ENCODE measurements at places on chromosomes 7 and 10.

GRCh38 chr7:5053175-5053574, 7.5 kb downstream of the RBAK start:
- no peak for DNase-seq

DNA sequence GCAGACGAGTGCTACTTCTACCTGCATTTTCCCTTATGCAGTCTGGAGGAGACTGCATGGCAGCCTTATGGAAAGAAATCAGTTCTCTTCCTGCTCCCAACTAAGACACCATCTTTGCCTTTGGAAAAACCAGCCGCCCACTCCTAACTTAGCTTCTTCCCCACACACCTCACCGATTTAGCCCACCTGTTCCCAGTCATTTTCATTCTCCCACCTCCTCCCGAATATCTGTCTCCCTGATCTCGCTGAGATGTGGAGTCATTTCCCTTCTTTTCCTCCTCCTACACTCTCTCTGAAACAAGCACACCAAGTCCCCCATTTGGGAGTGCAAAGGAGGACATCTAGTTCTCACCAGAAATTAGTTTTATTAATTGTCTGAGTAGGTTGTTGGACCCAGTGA, 35.2 kb upstream of the JCAD start:
- peak; percentile 79 for DNase-seq

GRCh38 chr7:132618271-132618955, 42.1 kb upstream of the PLXNA4 start:
- DNase-seq, result no peak

GRCh38 chr7:15471669-15471950, 90.2 kb downstream of the AGMO start:
- no peak for DNase-seq

GRCh38 chr10:60185421-60185820, 204.3 kb downstream of the ANK3 start:
- no peak for DNase-seq

DNA sequence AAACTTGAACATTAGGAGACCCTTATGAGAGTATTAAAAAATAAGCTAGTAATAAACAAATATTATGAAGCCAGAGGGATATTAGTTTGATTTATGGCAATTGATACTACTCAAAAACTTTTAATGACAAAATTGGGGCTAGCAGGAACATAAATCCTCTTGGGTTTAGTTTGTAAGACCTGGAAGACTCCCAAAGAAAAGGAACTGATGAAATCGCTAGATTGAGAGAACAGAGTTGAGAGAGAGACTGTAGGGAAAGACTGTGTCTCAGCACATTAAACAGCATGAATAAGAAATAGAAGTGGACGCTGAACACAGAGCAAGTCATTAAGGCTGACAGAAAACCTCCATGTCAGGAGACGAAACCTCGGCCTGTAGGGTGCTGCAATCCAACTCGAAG, 56.4 kb downstream of the ICA1 start:
- no peak for DNase-seq

GRCh38 chr7:151018421-151019129, 5.7 kb downstream of the ATG9B start:
- DNase-seq, result no peak

GRCh38 chr7:135917721-135918120, 59.4 kb downstream of the MTPN start:
- DNase-seq, result no peak

DNA sequence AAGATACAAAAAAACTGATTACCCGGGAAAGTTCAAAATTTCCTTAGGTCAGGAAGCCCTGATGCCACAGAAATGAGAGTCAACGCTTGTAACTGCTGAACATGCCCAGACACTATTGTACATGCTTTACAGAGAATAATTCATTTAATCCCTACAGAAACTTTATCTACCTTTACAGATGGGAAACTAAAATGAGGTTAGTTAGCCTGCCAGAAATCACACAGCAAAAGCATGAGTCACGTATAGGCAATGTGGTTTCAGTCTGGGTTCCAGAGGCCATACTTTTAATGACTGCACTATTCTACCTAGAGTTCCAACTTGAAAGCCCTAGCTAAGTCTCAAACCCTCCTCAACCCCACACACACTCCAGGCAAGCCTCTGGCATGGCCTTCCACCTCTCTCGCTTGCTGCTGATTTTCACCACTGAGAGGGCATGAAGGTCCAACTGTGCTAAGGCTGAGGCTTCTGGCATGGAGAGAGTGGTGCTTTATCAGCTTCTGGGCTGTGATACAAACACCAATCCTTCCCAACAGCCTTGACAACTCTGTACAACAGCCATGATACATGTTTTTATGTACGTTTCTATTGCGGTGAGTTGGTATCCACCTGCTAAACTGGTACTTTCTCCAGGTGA, 1011.2 kb upstream of the GHITM start:
- DNase-seq, result no peak

- no peak for DNase-seq
These were observed at the start of gene SFTPD for GRCh38 chr10:79948976-79949722. TSS of gene SFTPD (minus strand) at chr10:79949105. CDS start at chr10:79946659, 2,446 bp downstream.

DNA sequence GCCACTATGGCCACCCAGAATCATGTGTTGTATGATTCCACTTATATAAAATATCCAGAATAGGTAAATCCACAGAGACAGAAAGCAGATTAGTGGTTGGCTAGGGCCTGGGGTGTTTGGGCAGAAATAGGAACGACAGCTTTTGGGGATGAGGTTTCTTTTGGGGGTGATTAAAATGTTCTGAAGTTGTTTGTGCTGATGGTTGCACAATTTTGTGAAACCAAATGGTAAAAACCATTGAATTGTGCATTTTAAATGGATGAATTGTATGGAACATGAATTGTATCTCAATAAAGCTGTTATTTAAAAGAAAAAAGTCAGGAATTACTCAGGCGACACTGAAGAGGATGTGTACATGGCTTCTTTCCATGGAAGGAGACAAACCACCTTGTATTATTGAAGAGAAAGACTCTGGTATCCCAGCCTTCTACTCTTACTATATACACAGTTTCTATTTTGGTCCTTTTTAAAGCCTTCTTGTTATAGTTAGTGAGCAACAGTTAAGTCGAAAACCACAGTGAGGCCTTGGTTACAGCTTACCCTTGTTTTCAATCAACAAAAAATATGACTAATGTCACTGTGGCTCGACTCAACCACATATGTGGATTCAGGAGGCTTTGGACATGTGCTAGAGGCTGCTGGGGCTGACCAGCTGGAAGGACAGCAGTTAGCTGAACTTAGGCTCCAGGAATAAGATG, 57.1 kb upstream of the KMT2E start:
- no peak for DNase-seq

GRCh38 chr7:97680622-97681021, 51.3 kb upstream of the TAC1 start:
- no peak for DNase-seq

- no peak for DNase-seq
These were observed 23.9 kb downstream of the MACC1 start for GRCh38 chr7:20193242-20193777.

DNA sequence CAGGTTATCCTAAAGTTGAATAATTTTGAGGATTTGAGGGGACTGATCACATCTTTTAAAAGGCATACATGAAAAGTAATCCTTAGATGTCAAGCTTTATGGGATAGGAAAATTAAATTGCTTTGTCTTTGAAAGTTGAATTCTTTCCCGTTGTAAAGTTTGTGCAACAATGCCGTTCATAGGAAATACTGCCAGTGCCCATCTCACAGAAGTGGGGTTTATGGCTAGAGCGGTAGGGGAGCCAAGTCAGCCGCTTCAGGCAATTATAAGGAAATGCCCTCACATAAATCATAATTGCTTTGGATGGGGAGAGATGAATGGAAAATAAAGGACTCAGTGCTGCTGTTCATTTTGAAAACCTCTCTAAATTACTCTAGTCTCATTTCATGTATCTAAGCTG, 18.1 kb downstream of the CDC123 start:
- no peak for DNase-seq

GRCh38 chr7:134126596-134126965, 559 bp upstream of the LRGUK start:
- DNase-seq, result no peak

GRCh38 chr7:32673275-32673983, 178.1 kb downstream of the AVL9 start:
- DNase-seq, result no peak

DNA sequence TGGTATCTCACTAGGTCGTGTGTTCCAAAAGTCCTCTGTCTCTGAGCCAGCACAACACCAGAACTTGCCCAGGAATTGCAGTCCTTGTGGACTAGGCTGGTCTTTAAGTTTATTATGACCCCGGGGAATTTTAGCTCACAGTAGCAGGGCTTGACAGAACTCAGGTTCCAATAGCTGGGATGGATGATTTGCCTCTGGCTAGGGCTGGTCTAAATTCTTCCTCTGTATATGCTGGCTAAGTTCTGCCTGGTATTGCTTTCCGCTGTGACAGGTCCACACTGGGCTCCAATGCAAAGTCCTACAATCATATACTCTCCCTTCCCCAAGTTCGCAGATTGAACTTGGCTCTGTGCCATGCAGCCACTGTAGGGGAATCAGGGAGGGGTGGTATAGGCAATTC, 52.5 kb downstream of the FAS start:
- DNase-seq, result no peak

GRCh38 chr7:45088821-45089340, at the start of gene NACAD:
TSS of gene NACAD (minus strand) at chr7:45088969. CDS start at chr7:45088894, 75 bp downstream.
- DNase-seq, result no peak

GRCh38 chr7:83821866-83822265, 172.9 kb upstream of the SEMA3E start:
- no peak for DNase-seq

GRCh38 chr7:7792056-7792455, 73.6 kb upstream of the RPA3 start:
- DNase-seq, result no peak

DNA sequence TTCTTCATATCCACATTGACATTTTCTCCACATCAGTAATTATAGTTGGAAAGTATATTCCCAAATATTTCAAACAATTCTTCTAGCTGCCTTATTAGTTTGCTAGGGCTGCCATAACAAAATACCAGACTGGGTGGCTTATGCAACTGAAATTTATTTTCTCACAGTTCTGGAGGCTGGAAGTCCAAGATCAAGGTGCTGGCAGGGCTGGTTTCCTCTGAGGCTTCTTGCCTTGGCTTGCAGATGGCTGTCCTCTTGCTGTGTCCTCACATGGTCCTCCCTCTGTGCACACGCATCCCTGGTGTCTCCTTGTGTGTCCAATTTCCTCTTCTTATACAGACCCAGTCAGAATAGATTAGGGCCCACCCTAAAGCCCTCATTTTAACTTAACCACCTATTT, 34.5 kb downstream of the DOCK4 start:
- no peak for DNase-seq

DNA sequence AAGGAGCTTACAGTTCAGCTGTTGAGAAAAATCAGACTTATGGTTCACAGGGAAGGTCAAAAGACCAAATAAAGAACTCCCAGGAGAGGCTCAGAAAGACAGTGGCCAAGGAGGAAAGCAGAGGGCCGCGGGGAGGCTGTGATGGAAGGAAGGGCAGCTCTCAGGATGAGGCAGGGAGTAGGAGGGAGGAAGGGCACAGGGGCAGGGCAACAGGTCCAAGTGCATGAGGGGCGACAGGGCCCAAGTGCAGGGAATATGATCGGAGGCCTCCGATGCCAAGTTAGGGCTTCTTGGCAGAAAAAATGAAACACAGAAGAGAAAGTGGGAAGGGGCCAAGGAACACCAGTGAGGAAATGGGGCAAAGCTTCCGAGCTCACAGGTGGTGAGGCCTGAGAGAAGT, 13.4 kb upstream of the PNLIPRP2 start:
- DNase-seq, result no peak

GRCh38 chr7:856444-857095, 19.8 kb upstream of the GET4 start:
- DNase-seq, result no peak

DNA sequence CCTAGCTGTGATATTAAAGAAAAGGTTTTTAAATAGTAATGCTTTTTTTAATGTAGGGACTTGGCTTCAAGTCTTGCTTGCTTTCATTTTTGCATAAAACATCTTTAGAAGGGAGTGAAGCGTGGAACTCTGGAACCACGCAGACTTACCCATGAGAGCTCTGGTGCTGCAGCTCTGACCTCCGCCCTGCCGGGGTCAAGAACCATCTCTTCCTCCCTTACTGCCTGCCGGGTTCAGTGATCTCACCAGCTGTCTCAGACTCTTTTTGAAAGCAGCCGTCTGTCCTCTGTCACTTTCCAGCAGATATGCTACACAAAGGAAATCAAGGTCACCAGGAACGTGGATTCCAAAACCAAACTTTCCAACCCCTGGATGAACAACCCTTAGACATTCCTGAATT, 353.8 kb downstream of the GPR37 start:
- DNase-seq, result no peak

- DNase-seq, result no peak
These were observed 96.9 kb upstream of the LRRTM3 start for GRCh38 chr10:66828957-66829356.

- DNase-seq, result no peak
These were observed 6.9 kb downstream of the IFIT2 start for GRCh38 chr10:89308736-89309135.

GRCh38 chr7:2092279-2092678, 140.5 kb downstream of the MAD1L1 start:
- no peak for DNase-seq

GRCh38 chr7:136664537-136664936, 203.9 kb upstream of the CHRM2 start:
- no peak for DNase-seq
